Vagina (tissue), 2 donors: ENCODE measurements at places on chromosomes 16 and 17.
A peak's percentile ranks its signal among the peaks of the same experiment; 100 is the strongest.

- no peak for DNase-seq
These were observed 19.4 kb upstream of the SUPT4H1 start for GRCh38 chr17:58371300-58371950.

- no peak for DNase-seq
These were observed 33.5 kb downstream of the ABCC3 start for GRCh38 chr17:50668025-50668837.

DNA sequence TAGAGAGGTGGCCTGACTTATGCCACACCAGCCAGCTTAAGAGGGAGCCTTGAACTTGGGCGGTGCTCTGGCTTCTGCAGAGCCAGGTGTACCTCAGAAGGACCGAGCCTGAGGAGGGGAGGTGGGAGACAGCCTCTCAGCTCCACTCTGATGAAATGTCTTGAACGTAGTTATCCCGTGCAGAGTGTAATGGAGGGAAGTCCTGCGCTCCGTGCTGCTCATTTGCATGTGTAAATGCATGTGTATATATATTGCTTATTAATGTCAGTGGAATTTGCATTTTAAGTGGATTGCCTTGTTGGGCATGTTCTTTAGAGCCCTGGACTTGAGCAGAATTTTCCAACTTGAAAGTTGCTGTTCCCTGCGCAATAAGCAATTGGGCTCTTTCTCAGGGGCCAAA is 264.9 kb upstream of the SDK2 start:
- DNase-seq = no peak

GRCh38 chr16:55323637-55324271 is at the start of gene IRX6:
IRX6 (plus strand) TSS chr16:55324203; CDS start chr16:55325092, 889 bp downstream.
- no peak for DNase-seq

DNA sequence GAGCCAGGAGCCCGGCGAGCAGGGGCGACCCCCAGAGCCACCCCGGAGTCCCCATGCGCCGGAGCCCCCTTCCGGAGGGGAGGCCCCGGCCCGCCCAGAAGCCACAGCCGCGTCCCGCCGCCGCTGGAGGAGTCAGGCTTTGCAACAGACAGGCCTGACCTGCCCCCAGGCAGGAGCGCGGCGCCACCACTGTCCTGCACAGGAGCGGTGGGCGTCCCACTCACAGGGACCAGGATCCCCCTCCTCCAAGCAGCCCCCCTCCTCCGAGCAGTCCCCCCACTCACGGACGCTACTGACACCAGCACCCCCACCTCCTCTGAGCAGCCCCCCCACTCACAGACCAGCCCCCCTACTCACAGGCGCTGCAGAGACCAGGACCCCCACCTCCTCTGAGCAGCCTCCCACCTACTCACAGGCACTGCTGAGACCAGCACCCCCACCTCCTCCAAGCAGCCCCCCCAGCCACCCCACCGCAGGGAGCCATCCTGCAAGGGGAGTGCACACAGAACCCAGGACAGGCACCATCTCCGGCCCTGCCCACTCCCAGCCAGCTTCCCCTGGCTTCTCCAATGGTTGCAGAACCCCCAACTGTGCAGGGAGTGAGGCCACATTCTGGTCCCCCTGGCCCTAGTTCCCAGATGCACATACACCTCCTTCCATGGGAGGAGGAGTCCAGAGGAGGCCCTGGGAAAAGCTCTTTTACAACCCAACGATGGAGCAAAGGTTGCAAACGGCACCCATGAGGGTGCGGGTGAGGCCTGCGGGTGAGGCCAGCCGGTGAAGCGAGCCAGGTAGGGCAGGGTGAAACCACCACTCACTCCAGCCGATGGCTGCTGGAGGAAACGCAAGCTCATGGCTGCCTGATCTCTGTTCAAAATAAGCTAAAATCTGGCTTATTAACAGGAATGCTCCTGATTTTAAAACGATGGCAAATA is 69.9 kb downstream of the ABR start:
- DNase-seq = no peak

- DNase-seq = no peak
These were observed 208.9 kb downstream of the SHISA9 start for GRCh38 chr16:13110124-13110796.

DNA sequence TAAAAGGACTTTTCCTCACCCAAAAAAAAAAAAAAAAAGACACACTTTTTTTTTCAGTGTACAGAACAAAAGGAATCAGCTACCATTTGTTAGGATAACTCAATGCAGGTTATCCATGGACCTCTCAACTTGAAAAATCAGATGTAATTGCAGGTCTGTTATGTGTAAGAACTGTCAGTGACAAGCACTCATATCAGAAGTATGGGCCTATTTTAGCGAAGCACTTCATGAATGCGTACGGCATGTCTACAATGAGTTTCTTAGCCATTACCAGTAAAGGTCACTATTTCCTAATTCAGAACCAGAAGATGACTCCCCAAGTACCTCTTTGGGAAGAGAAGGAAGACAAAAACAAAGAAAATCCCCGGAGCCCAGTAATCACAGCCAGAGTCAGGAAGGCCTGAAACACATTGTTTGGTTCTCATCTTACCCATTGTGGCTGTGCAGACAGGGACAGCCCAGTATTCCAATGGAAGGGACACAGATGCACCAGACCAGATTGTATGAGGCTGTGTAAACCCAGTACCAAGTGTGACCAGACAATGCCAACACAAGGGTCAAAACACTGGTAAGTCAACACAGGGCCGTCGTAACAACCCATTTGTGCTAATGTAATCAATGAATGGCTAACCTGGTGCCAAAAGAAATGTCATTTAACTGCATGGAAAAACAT is 188.0 kb downstream of the PMP22 start:
- no peak for DNase-seq

DNA sequence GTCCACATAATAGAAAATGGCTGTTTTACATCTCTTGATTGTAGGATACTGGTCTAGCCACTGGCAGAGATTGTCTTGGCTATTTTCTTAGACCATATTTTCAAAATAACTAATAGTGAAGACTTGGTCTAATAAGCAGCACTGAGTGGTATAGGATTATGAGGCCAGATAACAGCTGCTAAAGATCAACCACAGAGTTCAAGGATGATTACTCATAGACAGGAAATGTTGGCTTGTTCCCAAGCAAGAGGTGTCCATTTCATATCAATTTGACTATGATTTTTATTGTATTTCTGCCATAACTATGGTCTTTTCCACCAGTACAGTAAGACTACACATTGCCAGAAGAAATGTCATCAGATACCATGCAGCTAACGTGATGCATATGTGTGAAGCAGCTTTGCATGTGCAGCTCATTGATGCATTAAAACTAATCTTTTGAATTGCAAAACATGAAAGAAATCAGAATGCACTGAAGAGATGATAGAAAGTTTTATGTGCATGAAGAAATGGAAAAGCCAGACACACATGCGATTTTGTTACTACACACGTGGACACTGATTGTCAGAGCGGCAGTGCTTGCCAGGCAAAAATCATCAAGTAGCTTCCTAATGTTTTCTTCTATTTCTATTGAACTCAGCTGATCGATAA is 693.3 kb downstream of the CDH11 start:
- no peak for DNase-seq

GRCh38 chr17:28576758-28577465 is at the start of gene ALDOC:
ALDOC (minus strand) TSS chr17:28576895; CDS start chr17:28575532, 1,363 bp downstream.
- DNase-seq = no peak

DNA sequence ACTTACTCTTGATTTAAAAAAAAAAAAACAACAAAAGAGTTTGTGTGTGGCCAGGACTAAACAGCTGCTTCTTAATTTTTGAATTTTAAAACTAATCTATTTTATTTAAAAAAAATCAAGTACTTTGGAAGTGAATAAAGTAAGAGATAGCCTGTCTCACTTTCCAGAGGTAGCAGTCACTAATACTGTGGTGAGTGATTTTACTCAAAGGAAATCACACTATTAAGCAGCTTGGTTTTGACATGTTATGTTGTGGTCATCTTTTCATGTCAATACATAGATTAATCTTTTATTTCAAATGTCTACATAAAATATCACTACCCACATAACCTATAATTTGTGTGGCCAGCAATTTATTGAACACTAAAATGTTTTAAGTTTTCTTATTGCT is 102.2 kb upstream of the HLF start:
- no peak for DNase-seq

GRCh38 chr16:860891-861290 is 60.4 kb upstream of the GNG13 start:
- no peak for DNase-seq

GRCh38 chr16:58127033-58127556 is 2.1 kb downstream of the CFAP20 start:
- DNase-seq = no peak

GRCh38 chr17:55693254-55694216 is 29.1 kb downstream of the TMEM100 start:
- DNase-seq = no peak

- DNase-seq = no peak
These were observed 3.3 kb downstream of the SYNRG start for GRCh38 chr17:37605813-37606505.

- DNase-seq = peak; percentile 80
These were observed 581 bp downstream of the PRKCA start for GRCh38 chr17:66302761-66303626.

- DNase-seq = no peak
These were observed 169.8 kb downstream of the DNAH9 start for GRCh38 chr17:11768106-11768505.

- DNase-seq = no peak
These were observed 17.8 kb downstream of the JPH3 start for GRCh38 chr16:87620201-87620495.

- DNase-seq = no peak
These were observed 3.4 kb downstream of the SP6 start for GRCh38 chr17:47847341-47848197.

- no peak for DNase-seq
These were observed 22.9 kb downstream of the CLTC start for GRCh38 chr17:59642565-59642964.

- no peak for DNase-seq
These were observed 66.6 kb downstream of the SIAH1 start for GRCh38 chr16:48318630-48319029.

DNA sequence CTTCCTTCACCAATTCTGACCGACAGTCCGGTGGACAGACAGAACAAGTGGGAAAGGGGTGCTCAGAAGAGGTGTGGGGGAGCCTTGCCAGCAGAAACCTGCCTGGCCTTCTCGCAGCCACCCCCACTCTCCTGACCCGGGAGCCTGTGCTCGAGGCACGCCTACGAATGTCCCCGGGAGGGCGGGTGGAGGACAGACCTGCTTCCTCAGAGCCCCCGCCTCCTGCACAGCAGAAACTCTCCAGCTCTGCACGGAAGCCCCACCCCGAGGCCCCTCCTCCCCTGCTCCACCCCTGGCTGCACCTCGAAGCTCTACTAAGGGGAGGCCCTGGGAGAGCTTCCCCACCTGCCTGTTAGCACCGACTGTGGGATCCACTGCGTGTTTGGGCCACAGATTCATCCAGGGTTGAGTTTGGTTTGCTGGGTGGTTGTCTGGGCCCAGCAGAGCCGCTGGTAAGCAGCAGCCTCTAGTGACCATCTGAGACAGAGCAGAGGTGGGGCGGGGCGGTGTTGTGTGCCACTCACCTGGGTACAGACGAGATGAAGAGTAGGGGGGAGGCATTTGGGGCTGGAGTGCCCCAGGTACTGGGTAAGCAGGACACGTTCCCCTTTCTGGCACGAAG is 6.2 kb downstream of the TAF1C start:
- no peak for DNase-seq

DNA sequence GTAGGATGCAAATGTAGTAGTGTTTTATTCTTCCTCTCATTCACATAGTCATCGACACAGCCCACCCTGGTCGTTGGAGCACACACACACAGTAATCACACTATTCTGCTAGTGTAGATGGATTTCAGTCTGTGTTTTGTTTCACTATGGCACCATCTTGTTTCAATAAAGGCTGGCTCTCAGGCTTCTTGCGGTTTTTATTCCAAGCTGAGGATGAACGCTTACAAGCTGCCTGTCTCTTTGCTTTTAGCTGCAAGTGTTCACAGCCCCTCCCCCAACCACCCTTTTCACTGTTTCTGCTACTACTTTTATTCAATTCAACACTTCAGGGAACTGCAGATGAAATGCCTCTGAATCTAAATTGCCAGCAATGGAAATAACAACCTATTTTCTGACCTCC is 140.9 kb upstream of the PMFBP1 start:
- DNase-seq = no peak

GRCh38 chr16:89375021-89375420 is 115.3 kb downstream of the ANKRD11 start:
- no peak for DNase-seq

GRCh38 chr16:56606071-56606475 is 2.3 kb upstream of the MT2A start:
- no peak for DNase-seq

GRCh38 chr17:70521821-70522256 is 352.5 kb downstream of the KCNJ2 start:
- DNase-seq = no peak

- DNase-seq = no peak
These were observed 28.4 kb upstream of the SLC25A19 start for GRCh38 chr17:75317671-75318070.

- no peak for DNase-seq
These were observed 5.5 kb upstream of the ZNF750 start for GRCh38 chr17:82845163-82845807.

GRCh38 chr16:87384162-87384874 is 742 bp upstream of the FBXO31 start:
- no peak for DNase-seq

DNA sequence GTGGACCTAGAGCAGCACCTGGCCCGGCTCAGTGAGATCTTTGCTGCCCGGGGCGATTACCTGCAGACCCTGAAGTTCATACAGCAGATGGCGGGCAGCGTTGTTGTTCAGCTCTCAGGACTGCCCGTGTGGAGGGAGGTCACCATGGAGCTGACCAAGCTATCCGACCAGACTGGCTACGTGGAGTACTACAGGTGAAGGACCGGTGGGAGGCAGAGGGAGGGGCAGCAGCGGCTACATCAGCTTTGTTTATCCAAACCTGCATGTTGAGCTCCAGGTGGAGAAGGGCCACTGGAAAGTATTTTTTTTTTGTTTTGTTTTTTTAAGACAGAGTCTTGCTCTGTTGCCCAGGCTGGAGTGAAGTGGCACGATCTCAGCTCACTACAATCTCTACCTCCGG is 23.9 kb downstream of the TTYH2 start:
- no peak for DNase-seq

DNA sequence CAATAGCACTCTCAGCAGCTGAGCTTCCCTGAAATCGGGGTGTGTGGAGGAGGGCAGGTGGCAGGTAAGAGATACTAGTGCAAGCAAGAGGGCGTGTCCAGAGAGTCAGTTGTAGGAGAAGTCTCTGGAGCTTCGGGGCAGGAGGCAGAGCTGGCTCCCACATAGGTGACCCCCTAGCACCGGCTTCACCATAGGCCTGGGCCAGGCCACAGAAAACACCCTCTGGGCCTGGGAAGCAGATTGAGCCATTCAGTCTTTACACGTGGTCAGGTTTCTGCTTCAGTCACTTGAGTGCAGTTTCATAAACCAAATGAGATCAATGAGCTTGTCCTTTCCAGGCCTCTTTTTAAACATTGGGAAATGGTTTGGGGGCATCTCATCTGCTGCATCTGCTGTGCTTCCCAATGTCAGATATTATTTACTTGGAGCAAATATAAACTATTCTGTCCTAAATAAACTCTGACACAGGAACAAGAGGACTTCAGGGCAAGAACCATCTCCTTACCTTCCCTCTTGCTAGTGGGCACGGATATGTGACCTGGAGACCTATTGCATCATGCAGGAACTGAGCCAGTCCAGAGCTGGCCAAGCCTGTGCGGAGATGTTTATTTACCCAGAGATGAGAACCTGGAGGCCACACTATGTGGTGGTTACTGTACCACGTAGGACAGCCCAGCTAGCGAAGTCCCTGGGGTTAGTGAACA is 16.1 kb downstream of the CCR7 start:
- DNase-seq = no peak
